ENCODE measurements at places on chromosomes 4 and X.

DNA sequence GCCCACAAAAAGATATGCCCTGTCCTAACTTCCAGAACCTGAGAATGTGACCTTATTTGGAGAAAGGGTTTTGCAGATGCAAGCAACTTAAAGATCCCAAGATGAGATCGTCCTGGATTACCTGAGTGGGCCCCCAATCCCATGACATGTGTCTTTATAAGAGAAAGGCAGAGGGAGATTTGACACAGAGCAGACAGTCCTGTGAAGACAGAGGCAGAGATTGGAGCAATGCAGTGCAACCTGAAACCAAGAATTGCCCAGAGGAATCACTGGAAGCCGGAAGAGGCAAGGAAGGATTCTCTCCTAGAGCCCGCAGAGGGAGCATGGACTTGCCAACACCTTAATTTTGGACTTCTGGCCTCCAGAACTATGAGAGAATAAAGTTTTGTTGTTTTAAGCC lies 171.5 kb downstream of the SMIM20 start:
- no peak for DNase-seq

DNA sequence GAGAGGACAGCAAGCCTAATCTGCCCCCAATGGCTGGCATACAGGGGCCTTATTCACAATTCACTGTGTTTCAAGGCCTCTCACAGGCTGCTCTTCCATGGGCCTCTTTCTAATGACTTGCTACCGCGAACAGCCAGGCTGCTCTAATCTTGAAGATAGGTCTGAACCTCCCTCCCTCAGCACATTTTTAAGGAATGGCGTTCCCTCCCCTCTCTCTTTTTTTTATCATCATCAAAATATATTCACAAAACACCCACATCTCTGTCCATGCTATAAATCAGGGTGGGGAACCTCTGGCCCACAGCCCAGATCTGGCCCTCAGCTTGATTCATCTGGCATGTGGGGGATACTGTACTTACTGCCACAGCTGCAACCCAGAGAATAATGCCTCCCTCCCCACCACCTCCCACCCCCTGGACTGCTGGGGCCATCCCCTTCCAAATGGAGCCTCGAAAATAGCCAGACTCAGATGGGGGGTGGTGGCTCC lies 76.2 kb upstream of the PLAC1 start:
- DNase-seq, result no peak

DNA sequence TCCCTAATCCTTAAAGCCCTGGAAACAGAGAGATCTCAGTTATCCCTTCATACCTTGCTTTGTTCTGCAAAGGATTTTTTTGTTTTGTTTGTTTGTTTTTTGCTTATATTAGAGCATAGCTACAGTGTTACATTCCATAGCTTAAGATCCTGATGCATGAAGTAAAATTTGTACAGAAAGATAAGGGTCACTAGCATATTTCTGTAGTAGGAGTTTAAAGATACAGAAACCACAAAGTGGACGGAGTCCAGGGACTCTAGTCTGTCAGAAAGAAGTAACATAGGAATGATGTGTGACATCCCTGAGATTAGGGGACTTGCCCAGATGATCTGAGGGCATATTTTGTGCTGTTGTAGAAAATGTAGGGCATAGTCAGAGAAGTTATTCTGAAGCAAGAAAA lies 151.9 kb upstream of the PLAC1 start:
- DNase-seq, result no peak

- no peak for DNase-seq
Observed at GRCh38 chr4:76773766-76774165, 124.2 kb downstream of the SOWAHB start.

DNA sequence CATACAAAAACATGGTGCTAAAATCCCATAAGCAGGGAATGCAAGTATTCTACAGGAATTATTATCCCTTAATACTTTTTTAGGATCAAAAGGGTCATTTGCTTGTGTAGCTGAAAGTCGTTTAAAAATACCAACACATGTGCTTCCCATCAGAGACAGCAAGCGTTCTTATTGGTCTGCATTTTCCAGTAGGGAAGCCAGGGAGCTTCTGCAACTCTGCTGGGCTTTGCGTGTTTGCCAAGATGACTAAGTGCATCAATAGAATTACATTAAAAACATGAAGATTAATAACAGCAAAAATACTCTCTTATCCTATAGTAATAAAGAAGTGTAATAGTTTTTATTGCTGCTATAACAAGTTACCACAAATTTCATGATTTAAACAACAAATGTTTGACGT lies 111.2 kb downstream of the QDPR start:
- DNase-seq, result no peak

DNA sequence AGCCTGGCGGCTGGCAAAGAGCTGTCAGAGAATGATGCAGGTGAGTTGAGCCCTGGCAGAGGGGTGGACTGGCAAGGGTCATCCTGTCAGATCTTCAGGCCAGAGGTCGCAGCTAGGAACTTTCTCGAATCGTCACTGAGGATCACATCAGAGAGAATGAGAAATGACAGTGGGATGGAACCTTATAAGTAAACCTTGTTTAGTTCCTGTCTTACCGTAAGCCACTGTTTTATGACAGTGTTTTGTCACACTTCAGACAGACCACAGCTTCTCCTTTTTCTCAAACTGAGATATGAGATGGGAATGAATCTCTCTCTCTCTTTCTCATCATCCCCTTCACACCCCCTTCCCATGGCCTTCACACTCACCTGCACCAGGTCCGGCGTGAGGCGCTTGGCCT lies 9.3 kb downstream of the DIPK2B start:
- no peak for DNase-seq

DNA sequence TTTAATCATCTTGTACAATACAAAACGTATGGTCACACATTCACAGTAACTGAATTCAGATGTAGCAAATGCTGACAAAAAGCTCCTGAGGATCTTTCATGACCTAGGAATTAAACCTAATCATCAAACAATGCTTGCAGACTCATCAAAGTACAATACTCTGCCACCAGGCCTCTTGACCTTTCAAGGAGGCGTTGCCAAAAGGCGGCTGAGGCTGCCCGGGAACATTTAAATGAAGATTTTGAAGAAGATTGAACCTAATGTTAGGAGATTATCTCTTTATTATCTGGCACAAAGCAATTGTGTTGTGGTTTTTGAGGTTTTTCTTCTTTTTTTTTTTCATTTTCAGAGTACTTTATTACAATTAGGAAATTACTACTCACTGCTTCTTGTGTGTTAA lies 340.5 kb downstream of the GALNTL6 start:
- DNase-seq, result no peak

GRCh38 chr4:6137027-6137746 lies 63.2 kb downstream of the JAKMIP1 start:
- DNase-seq, result no peak

DNA sequence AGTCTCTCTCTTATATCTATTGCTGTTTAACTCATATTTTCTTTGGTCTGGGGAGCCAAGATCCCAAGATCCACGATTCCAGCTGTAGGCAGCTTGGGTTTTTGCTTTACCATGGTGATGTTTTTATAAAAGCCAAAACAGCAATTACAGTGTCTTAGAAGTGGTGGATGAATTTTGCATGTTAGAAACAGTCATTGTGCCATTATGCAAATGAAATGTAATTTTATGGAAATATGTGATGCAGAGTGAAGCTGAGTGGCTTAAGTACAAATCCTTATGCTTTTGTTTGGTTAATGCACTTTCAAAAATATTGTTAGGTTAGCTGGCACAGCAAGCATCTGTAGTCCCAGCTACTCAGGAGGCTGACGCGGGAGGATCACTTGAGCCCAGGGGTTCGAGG lies 32.8 kb upstream of the PTTG2 start:
- DNase-seq, result no peak

- DNase-seq, result no peak
Observed at GRCh38 chrX:45740291-45740690, 539.6 kb upstream of the DIPK2B start.

DNA sequence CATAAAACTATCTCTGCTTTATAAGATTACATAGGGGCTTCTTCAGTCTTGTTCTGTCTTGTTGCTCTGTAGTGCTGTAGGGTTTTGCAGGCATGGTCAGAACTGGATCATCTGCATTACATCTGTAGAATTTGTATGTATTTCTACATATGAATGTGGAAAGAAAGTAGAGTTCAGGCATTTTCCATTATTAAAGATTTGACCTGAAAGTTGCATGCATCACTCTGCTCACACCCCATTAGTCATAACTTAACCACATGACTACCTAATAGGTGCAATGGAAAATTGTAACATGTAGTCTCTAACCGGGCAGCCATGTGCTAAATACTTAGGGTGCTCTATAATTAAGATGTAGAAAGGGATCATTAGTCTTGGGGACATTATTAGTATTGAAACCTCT lies 45.7 kb upstream of the AGA start:
- no peak for DNase-seq

DNA sequence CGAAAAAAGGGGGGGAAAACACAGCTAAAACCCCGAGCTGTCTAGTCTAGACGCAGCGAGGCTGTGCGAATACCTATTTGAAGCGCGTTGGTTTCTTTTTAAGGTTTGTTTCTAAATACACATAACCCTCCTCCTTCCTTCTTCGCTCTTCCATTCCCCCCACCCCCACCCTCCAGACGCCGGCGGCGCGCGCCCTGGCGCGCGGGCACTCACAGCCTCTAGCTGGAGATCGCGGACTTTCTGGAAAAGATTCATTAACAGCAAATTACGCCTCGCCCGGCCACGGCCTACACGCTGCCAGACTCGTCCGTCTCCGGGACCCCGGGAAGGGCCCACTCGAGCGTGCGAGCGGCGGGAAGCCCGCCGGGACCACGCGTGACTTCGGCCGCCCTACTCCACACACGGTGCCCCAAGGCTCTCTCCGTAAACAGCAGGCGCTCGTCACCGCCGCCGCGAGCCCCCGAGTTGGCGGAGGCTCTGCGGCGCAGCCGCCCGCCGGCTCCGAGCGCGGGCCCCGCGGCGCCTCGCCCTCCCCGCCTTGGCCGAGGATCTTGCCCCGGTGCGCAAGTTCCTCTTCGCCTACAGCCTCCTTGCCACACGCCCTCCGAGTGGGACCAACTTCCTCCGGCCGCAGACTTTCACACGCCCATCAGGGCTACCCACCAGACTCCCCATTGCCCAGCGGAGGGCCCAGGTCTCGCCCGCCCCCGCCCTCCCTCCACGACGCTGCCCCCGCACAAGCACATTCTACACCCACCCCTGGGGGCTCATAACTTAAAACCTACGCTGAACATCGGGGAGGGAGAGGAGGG lies 2.0 kb downstream of the BCOR start:
- DNase-seq, result peak; percentile 32

DNA sequence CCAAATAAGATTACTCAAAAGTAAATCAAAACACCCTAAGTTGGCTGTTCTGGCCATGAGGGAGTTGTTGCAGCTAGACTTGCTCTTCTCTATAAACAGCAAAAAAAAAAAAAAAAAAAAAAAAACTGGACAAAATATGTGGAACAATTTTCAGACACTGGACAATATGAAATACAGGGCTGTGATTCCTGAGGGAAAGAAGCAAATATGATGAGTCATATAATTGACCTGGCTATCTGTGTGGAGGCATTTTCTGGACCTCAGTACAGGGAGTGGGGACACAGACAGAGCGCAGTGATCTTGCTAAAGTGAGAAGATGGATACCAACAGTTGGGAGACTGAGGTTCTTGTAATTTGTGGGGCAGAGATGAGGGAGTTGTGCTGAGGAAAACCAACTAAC lies 192.0 kb upstream of the HAND2 start:
- no peak for DNase-seq

DNA sequence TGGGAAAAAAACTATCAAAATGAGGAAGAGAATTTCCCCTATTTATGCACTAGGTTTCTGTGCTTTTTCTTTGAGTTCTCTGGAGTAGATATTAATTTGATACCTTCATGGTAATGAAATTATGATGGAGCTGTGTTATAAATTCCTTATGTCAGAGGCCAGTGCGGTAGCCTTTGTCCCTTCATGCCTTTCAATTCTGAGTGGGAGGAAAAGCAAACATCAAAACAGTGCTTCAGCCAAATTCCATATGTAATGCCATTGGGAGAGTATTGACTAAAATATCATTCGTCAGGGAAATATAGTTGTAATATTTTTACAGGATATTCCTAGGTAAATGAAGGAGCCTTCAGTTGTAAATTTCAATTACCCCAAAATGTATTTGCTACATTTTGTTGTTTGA lies 17.5 kb upstream of the RGN start:
- no peak for DNase-seq

DNA sequence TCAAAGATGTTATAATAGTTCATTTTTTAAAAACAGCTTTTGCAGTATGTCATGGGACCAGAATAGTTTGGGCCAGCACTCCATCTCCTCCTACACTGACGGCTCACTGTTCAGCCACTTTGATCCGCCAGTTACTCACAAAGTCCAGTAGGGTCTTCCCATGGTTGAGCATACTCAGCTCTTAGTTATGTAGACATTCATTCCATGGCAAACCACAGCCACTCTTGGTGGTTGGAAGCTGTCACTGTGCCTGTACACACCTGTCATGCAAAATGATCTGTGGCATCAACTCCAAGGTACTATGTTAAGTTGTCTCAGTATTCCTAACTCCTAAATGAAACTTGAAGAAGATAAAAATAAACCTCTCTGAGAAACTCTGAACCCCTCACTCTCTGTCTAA lies 127.2 kb downstream of the NR3C2 start:
- DNase-seq, result no peak

- DNase-seq, result no peak
Observed at GRCh38 chrX:154649503-154650220, 3.7 kb downstream of the CTAG2 start.

GRCh38 chr4:113969709-113970334 lies 9.6 kb downstream of the ARSJ start:
- no peak for DNase-seq

GRCh38 chr4:171880136-171880535 lies 66.9 kb downstream of the GALNTL6 start:
- DNase-seq, result no peak

- peak; percentile 23 for DNase-seq
Observed at GRCh38 chr4:184420402-184420801, 53.9 kb downstream of the IRF2 start.

DNA sequence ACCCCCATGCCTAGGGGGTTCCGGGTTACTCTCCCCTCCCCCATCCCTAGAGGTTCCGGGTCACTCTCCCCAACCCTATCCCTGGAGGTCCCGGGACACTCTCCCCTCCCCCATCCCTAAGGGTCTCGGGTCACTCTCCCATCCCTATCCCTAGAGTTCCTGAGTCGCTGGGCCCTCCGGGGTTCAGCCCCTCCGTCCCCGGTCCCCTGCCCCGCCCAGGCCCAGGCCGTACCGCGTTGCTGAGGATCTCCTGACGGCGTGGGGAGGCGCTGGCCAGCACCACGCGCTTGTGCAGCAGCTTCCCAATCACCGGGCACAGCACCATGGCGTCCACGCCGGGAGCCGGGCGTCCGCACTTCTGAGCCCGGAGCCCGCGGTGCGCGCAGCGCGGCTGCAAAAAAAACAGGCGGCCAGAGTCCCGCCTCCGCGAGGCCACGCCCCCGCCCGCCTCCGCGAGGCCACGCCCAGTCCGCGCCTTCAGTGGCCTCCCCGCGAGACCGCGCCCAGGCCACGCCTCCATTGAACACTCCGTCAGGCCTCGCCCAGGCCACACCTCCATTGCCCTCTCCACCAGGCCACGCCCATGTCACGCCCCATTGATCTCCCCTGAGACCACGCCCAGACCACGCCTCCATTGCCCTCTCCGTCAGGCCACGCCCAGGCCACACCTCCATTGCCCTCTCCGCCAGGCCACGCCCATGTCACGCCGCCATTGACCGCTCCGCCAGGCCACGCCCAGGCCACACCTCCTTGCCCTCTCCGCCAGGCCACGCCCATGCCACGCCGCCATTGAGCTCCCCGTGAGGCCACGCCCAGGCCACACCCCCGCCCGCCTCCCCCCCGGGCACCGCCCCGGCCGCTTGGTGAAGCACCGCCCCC lies at the start of gene ASMTL:
Gene ASMTL (minus strand): TSS at position 394 of the 879 bp plus-strand sequence. CDS start 69 bp downstream, at position 325.
- peak; percentile 99 for DNase-seq

Measured in activated CD4-positive, alpha-beta T cell treated with anti-CD3 and anti-CD28 coated beads, Interleukin-2, amount 10 ng/mL, durations not matched to agents 7 days and 5 days (primary cell).